MM.1S (cell line): ENCODE measurements at places on chromosomes 2 and 18.

- peak; percentile 50 for DNase-seq
Observed at GRCh38 chr18:63850020-63850419, 37.5 kb upstream of the SERPINB2 start.

GRCh38 chr2:71618327-71619113 is 165.2 kb downstream of the DYSF start:
- DNase-seq: no peak

- no peak for DNase-seq
Observed at GRCh38 chr2:35821675-35822074, 533.9 kb upstream of the CRIM1 start.

DNA sequence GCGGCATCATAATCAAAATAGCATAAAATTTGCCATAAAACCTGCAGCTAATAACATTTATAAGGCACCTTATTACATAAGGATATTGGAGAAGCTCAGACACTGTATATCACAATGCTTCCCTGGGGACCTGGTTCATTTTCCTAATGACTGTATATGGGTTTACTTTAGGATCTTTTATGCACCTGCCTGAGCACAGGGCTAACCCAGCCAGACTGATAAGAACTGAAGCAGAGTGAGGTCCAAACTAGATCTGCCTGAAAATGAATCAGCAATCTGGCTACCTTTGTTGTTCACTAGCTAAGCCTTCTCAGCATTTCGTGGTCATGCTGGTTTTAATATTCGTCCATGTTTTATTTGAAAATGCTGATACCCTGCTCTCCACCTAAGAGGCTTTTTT is 1922.3 kb upstream of the CELF4 start:
- no peak for DNase-seq

- no peak for DNase-seq
Observed at GRCh38 chr2:167925758-167926157, 321.6 kb downstream of the STK39 start.

GRCh38 chr2:233165543-233165894 is 86.0 kb upstream of the ATG16L1 start:
- DNase-seq: no peak

DNA sequence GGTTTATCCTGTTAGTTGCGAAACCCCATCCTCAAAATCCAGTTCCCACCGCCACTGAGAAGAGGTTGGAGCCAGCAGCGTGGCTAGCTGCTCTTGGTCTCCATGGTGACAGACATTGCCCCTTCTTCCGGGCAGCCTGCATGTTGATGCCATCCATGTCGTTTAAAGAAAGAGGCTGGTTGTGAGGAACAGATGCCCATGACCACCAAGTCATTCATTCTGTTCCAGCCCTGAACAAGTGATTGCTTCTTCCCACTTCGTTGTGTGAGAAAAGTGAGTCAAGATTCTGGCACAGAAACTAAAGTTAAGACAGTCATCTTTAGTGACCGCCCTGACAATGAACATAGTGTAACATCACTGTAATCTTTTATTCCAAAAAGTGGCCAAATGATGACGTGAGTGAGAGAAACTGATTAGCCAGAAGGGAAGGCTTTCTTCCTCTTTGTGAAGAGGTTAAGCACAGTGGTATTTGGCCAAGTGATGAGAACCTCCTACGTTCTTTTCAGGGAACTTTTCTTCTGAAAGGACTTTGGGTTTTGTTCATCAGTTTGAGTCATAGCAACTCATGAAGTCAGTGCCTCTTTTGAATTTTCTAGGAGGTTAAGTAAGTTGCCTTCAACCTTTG is 272.5 kb downstream of the GALR1 start:
- DNase-seq: no peak

DNA sequence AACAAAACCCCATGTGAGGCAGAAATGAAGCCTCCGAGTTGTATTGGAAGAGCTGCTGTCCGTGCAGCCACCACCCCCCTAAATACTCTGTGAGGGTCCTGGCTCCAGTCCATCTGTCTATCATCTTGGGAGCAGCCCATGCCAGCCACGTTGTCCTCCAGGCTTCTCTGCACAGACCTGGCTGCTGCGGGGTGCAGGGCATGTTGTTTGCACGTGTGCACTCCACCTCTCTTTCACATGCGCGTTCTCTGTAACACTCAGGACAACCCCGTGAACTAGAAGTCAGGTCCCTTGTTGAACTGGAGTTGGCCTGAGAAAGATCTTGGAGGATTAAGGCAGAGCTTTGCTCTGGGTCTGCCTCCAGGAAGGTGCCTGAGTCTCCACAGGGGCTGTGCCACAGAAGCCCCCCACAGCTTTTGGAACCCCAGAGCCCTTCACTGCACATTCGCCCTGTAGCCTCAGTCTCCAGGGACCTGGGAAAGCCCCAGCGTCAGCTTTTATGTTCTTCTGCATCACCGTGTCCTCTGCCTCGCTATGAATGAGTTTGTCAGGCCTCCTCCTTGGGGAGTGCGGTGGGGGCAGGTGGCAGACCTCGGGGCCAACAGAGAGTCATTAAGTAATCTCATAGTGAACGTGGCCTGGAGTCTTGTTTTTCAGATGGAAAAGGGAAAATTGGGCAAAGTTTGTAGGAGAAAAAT is 16.6 kb downstream of the RTP5 start:
- DNase-seq: no peak

GRCh38 chr2:2769481-2770431 is 438.7 kb upstream of the MYT1L start:
- no peak for DNase-seq

DNA sequence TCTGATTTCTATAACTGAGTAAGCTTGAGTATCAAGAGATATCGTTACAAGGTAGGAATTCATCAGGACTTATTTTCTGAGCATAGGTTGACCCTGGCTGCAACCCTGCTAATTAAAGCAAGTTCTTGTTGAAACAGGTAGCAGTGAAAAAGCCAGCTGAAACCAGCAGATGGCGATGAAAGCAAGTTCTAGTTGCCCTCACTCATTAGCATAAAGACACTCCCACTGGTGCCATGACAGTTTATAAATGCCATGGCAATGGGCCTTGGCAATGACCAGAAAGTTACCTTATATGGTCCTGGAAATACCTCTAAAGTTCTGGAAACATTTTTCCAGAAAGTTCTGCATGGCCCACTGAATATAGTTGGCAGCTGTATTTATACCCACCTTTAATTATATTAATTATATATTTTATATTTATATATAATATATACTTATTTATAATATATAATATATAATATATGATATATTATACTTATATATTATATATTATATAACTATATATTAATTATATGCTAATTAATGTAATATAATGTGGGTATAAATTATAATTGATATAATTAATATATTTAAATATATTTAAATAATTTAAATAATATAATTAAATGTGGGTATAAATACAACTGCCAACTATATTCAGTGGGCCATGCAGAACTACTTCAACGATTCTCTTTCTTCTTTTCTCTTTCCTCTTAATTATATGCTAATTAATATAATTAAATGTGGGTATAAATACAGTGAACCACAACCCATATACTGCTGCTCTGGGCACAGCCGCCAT is 188.0 kb downstream of the CDH7 start:
- DNase-seq: peak; percentile 75

GRCh38 chr2:224211181-224211480 is 172.0 kb upstream of the SERPINE2 start:
- no peak for DNase-seq

GRCh38 chr2:28956890-28957289 is 24.2 kb upstream of the TOGARAM2 start:
- no peak for DNase-seq

- DNase-seq: no peak
Observed at GRCh38 chr18:6367208-6367607, 47.5 kb downstream of the L3MBTL4 start.

DNA sequence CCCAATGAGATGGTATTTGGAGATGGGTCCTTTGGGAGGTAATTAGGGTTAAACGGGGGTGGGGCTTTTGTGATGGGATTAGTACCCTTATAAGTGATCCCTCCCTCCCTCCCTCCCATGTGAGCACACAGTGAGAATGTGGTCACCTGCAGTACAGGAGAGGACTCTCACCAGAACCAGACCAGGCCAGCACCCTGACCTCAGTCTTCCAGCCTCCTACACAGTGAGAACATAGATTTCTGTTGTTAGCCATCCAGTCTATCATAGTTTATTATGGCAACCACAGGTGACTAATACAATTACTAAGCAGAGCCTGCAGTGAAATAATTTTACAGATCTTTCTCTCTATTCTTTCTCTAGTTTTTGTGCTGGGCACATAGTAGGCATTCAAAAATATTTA is 137.7 kb upstream of the PKDCC start:
- no peak for DNase-seq

DNA sequence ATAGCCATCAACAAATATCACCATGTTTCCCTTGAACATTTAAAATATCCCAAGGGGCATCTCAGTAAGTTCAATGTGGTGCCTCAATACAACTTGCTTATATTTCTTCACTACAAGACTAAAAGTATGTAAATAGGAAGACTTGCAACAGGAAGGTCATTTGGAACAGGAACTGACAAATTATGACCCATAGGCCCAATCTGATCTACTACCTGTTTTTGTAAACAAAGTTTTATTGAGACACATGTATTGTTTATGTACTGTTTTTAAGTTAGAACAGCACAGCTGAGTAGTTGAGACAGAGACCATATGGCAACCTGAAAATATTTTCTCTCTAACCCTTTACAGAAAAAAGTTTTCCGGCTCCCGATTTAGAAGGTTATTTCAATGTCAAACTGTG is 154.8 kb upstream of the TFPI start:
- no peak for DNase-seq

GRCh38 chr2:175152242-175152641 is 15.8 kb downstream of the ATF2 start:
- no peak for DNase-seq

- no peak for DNase-seq
Observed at GRCh38 chr18:73715210-73715670, 432.4 kb downstream of the FBXO15 start.

- no peak for DNase-seq
Observed at GRCh38 chr2:46655551-46656436, 176.4 kb downstream of the TMEM247 start.

- DNase-seq: no peak
Observed at GRCh38 chr2:197297772-197298318, 12.7 kb downstream of the ANKRD44 start.

- no peak for DNase-seq
Observed at GRCh38 chr2:19747310-19748072, 154.3 kb downstream of the TTC32 start.

GRCh38 chr2:189425676-189426075 is 15.6 kb upstream of the WDR75 start:
- no peak for DNase-seq

DNA sequence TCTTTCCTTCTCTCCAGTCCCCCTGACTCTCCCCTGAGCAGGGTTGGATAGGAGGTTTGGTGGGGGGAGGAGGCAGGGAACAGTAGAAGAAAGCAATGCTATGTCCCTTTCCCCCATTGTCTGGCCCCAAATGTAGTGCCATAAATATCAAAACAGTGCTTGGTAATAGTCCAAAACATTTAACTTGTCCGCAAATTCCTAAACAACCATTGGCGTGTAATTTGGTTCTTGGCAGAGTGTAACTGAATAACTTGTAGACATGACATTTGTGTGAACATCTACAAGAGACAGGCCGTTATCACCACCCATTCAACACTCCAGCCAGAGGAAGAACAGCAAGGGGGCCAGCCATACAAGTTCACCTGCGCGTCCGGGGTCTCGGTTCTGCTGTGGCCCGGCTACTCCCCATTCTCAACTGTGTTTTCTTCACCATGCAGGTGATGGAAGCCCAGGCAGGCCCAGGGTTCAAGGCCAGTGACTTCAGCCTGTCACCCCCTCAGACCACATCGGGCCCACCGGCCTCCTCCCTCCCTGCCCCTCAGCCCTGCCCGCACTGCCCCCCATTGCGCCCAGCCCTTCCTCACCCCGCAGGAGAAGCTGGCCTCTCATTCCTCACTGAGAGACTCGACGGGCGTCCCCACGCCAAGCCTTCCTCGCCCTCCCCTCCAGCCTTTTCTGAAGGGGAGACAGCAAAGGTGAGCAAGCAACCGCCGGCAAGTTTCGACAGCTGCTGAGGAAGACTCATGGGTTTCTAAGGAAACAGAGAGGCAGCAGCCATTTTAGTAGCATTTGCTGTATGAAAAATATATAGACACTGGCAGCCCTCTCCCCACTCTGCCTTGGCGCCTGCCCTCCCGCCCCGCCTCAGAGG is 699 bp upstream of the RAPGEF4 start:
- DNase-seq: no peak

DNA sequence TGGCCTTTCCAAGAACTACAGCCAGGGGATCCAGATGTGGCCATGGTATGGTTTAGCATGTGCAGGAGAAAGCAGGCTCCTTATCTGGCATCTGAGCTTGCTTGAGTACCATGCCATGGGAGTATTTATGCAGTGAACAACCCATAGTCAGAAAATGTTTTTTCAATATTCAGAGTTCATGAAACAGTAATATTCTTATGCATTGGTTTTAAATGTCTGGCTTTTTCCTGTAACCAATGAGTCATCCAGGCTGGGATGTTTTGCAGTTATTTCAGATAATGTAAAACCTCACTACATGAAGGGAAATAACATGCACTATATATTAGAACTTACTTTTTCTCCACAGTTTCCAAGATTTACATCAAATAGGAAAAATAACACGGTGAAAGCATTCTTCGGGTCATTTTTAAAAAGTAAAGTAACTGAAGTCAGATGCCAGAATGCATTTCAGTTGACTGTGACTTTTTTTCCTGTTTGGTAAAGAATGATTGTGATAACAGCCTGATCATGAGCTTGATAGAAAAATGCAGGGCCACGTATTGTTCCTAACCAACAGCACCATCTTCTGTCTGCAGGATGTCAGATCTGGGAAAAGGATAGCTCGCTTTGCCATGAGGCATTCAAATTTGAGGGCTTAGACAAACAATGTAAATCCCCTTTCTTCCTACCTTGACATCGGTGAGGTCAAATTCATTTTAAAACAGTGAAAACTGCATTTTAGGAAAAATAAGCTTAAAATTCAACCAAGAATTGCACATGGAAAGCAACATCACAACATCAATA is 152.8 kb downstream of the DSC3 start:
- peak; percentile 38 for DNase-seq

DNA sequence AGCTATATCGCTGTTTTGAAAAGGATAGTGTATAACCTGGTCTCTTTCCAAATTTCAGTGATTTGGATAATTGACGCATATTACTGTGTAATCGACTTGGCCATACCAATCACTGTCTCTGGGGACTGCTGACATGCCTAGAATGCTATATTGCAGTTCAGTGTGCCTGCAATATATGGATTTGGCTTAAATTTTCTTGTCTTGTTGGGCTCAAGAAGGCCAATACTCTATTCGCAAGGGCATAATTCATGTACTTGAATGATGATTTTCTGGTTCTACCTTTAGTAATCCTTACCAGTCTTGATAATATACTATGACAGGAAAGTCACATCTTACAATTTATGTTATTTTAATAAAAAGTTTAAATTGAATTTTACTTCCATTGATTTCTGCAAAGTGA is 21.7 kb upstream of the THUMPD2 start:
- no peak for DNase-seq

DNA sequence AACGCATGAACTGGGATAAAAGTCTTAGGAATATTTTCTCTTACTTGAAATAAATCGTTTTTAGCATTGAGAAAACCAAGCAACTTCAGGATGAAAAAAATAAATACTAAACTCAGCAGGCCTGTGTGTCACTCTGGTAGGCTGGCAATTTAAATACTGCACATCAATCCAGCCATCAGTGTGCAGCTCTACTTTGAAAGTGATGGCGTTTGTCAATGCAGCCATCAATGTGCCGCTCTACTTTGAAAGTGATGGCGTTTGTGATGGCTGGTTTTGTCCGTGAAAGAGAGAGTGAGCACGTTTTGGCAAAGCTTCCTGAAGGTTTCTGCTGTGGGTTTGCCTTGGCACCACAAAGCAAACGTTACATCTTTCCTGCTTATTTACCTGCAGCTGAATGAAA is 543.5 kb upstream of the SALL3 start:
- no peak for DNase-seq

- no peak for DNase-seq
Observed at GRCh38 chr2:20414806-20415205, 32.1 kb upstream of the RHOB start.
